ENCODE measurements at places on chromosomes 3 and 15.

DNA sequence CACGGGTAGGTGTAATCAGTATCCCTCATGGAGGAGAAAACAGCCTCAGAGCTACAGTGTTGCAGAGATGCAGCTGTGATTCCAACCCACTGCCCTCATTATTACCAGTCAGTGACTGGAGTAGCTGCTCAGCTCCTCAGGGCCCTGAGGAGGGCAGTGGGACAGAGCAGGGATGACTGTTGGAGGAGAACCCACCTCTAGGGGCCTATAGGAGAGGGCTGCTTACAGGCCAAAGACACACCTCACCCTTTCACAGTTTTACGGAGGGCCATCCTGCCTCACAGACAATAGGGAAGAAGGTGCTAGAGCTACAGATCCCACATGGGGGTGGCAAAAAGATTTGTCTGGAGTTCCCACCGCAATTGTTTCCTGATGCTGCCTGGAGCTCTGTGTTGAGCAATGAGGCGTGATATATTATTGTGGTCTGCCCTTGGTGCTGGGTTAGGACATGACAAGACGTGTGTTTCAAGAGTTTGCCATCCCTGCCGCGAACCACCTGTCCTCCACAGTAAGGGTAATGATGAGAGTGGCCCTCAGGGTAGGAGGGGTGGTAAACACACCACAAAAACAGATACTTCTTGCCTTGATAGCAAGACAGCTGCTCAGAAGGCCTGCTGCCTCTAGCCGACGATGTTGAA is 140.5 kb upstream of the TPM1 start:
- no peak for DNase-seq

DNA sequence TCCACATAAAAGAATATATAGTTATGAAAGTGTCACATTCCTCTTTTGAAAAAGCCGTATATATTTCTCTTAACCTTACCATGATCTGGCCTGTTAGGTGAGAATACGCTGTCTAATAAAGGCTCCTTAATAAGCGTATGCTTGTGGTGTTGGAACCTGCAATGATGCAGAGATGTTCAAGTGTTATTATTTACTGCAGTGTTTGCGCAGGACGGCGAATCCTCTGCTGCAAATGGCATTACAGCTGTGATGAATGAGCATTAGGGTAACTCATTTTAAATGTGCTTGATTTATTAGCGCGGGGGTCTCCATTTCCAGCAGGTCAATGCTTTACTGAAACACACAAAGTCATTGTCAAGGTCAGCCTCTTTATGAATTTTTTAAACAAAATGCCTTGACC is 94.6 kb downstream of the CDIN1 start:
- no peak for DNase-seq

GRCh38 chr15:77506311-77507142 is 85.8 kb downstream of the HMG20A start:
- DNase-seq: no peak

GRCh38 chr15:39539466-39539865 is 41.4 kb upstream of the THBS1 start:
- no peak for DNase-seq

- DNase-seq: no peak
These were observed 251.6 kb upstream of the ZPLD1 start for GRCh38 chr3:102183186-102183585.

DNA sequence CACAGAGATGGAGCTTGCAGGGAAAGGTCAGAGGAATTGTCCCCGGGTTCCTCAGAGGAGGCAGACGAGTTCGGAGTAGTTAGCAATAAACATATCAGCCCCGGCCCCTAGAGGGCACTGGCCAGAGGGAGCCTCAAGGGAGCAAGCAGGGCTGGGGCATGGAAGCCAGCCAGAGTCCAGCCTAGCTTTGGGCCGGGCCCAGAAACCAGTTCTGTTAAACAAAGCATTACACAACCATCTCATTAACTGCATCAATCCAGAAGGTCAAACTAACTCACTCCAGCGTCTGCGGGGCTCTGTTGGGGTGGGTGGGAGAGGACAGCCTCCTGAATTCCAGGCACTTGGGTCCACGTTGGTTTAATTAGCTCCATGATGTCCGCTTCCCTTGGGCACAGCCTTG is 41.0 kb upstream of the IREB2 start:
- DNase-seq: no peak

GRCh38 chr3:196057760-196058331 is 24.0 kb downstream of the TFRC start:
- no peak for DNase-seq
